ENCODE measurements at places on chromosomes 11 and 22.
A peak's percentile ranks its signal among the peaks of the same experiment; 100 is the strongest.

- no peak for DNase-seq
Measured at GRCh38 chr11:2526808-2527381, 82.1 kb downstream of the KCNQ1 start.

DNA sequence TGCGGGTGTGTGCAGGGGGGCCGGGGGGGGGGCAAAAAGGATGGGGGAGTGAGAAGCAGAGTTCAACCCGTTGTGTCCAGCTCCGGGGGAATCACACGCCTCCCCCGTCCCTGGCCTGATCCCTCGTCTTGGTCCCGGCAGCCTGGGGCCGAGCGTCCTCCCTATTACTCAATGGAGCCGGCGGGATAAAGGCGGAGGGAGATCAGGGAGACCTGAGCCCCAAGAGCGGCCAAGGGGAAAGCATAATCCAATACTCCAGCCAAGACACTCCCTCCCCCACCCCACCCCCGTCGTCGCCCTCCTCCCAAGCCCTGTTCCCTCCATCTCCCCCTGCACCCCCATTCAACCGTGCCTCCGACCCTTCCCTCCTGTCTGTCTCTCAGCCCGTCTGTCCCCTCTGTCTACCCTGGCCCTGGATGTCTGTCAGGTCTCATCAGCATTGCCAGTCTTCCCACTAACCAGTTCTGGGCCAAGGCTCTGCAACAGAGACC, 2.6 kb downstream of the PHOX2A start:
- DNase-seq = no peak

GRCh38 chr11:130781931-130782330, 134.3 kb downstream of the SNX19 start:
- no peak for DNase-seq

- DNase-seq = no peak
Measured at GRCh38 chr11:418343-419247, 3.8 kb upstream of the SIGIRR start.

GRCh38 chr11:124605719-124606118, 5.5 kb upstream of the PANX3 start:
- no peak for DNase-seq

DNA sequence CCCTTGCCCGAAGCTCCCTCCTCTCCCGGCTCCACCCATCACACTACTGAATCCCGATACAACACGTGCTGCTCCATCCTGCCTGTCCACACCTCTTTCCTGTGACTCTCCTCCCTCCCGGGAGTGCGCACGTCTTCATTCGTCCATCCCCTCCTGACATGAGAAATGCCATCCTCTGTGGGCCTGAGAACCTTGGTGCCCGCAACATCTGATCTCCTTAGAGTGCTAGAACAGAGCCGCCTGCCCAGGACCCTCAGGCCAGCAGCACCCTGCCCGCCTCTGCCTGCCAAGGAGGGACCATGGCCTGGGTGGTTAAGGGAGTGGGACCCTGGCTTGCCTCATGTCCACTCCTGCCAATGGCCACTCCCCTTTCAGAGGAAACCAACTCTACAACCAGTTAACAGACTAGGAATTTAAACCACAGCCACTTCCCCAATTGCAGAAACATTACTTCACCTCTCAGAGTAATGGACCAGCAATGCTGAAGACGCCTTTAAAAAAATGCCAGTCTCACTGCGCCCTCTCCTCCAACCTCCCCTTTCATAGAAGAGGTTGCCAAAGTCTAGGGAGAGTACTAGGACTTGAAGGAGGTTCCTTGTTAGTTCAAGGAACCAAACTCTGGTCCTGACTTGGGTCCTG, 466.3 kb downstream of the OPCML start:
- DNase-seq = no peak

DNA sequence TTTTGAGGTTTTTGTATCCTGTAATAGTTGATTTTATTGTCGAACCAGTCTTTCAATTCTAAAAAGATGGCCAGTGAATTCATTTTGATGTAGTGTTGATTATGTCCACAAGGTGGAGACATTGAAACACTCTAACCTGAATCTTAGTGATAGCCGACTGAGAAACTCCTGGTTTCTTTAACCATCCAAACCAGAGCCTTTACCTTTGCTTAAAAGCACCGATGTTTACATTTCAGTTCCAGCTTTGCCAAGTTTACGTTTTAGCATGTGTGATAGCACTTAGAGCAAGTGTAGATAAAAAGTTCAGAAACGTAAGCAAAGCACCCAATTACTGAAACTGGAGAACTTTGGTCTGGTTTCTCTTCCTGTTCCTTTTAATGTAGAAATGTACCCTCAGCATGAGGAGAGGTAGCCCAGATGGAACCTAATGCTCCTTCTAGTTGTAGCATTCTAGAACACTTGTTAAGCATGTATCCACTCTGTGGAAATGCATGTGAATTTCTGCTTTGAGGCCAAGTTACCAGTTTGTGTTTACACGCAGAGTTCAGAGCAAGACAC, 208.6 kb downstream of the DBX1 start:
- DNase-seq = peak; percentile 73

DNA sequence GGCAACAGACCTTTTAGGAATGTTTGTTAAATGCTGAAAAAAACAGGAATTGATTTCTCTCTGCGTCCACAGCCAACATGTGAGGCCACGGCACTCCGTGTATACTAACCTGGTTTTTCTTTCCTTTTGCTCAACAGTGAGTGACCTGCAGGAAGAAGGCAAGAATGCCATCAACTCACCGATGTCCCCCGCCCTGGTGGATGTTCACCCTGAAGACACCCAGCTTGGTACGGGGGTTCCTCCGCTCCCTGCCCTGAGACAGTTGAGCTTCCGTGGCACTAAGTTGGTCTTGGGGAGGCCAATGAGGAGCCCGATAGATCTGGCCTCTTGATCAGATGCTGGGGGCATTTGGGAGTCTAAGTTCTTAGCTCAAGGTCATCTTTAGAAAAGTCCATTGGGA, 69.7 kb downstream of the PARVB start:
- no peak for DNase-seq

DNA sequence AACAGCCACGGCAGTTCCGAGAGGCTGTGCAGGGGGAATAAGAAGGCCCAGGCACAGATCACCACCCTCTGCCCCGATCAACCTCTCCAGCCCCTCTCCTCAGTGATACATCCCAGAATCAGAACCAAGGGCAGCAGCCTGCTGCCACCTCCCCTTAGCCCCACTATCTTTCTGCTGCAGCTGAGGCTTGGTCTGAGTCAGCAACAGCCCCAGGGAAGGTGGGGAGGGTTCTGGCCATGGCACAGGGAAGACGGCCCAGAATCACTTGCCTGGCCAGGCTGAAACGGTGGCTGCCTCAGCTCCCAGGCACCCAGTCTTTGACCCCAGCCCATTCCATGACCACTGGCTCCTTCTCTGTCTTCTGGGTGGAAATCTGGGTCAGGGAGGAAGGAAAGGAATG, 2.3 kb downstream of the CHID1 start:
- DNase-seq = no peak

DNA sequence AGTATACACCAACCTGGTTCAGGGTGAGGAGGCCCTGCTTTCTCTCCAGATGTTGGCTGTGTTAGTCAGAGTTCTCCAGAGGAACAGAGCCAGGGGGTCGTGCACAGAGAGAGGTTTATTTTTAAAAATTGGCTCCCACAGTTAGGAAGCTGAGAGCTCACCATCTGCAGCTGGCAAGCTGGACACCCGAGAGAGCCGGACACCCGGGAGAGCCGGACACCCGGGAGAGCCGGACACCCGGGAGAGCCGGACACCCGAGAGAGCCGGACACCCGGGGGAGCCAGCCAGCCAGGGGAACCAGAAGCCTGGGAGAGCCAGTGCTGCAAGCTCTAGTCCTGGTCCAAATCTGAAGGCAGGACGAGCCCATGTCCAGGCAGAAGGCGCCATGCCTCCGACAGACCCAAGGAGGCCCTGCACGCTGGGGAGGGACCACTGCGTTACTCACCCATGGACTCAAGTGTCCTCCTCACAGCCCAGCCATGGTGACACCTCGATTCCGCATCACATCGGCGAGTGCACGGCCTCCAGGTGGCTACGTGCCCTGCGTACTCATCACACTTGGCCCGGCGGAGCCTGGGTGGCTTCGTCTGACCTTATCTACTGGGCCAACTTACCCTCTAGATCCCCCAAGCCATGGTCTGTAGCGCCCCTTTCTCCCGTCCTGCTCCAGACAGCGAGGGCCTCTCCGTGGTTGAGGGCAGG, 99.0 kb downstream of the BRD1 start:
- no peak for DNase-seq

DNA sequence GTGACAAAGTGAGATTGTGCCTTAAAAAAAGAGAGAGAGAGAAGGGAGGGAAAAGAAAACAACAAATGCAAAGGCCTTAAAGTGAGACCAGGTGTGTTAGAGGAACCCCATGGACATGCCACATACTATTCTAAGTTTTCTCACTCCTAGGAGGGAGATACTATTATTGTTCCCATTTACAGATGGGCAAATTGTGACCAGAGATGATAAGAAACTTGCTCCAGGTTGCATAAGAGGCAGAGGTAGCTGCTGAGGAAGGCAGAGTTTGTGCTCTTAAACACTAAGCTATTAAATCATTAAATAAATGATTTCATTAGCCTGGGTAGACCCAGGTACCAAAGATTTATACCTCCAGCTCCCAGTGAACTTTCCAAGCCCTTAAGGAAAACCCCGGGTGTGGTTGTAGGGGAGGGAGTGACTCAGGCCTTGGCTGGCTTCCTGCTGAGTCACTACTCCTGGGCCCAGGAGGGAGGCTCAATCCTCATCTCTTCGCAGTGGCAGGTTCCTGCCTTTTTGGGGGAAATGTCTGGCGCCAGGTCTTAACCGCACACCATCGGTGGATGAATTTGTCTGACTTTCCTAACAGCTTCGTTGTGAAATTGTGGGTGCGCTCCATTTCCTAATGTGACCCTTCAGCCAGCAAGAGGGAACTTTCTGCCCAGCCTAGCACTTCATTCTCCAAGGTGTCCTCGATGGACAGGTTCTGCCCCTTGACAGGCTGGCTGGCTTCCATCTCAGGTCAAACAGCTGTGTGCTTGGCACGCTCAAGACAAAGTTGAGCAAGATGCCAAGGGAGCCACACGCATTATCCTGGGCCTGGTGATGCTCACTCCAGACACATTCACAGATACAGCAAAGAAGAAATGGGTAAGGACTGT, 33.4 kb upstream of the PTPRJ start:
- DNase-seq = peak; percentile 97

DNA sequence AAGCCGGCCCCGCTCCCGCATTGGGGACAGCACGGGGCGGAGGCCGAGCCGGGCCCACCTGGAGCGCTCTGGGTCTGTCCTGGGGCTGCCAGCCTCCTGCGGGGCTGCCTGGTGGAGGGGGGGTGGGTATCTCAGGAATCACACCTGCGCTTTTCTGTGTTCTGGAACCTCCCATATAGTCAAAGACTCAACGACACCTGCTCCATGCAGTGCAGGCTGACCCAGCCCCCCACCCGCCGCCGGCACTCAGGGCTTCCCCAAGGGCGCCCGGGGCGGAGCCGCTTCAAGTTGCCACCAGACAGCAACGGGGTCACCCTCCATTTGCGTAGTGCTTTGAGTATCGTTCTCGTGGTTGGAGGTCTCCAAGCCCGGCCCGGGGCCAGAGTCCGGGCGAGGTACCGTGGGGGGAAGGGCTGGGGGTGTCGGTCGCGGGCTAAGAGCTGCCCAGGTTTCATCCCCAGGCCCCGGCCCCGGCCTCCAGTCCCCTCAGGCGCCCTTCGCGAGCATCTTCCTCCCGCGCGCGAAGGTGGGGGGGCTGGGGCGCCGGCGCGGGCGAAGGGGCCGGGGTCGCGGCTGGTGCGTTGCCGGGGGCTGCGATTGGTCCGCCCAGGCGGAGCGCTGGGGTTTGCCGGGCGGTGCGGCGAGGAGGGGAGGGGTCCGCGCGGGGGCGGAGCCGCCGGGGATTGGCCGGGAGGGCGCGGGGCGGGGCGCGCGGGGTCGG, 6.6 kb downstream of the TSPAN4 start:
- DNase-seq = peak; percentile 20

DNA sequence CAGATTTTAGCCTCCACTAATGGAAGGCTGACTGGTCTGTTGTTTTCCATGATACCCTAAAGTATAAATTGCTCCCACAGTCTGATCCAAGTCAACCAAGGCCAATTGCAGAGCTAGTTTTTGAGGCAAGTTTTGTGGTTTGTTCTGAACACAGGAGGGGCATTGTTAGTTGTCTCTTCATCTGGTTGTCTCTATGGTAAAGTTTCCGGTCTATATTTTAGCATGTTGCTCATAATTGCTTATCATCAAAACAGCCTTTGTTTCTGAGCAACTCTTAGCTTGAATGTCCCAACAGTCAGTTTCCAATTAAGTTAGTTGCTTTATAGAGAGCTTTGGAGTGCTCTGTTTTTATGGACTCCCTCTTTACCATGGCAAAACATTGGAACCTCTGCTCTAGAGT, 217.6 kb upstream of the CARD18 start:
- no peak for DNase-seq

DNA sequence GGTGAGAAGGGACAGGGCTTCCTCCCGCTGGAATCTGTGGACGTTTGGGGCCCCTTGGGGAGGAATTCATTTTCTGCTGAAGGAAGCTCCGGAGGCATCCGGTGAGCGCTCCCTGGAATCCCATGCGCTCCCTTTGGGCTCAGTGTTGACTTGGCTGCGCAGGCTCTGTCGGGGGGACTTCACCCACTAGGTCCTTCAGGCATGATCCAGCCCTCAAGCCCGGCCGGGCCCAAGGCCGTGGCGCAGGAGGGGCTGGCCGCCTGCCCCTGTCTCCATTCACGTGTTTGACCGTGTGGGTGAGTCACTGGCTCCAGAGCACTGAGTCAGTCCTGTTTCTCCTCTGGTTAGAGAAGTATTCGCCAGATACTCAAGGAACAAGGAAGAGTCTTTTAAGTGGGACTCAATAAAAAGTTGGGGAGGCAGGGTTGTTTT, 1.4 kb downstream of the CTTN start:
- DNase-seq = no peak

- DNase-seq = no peak
Measured at GRCh38 chr11:76889411-76889975, 28.8 kb downstream of the ACER3 start.

DNA sequence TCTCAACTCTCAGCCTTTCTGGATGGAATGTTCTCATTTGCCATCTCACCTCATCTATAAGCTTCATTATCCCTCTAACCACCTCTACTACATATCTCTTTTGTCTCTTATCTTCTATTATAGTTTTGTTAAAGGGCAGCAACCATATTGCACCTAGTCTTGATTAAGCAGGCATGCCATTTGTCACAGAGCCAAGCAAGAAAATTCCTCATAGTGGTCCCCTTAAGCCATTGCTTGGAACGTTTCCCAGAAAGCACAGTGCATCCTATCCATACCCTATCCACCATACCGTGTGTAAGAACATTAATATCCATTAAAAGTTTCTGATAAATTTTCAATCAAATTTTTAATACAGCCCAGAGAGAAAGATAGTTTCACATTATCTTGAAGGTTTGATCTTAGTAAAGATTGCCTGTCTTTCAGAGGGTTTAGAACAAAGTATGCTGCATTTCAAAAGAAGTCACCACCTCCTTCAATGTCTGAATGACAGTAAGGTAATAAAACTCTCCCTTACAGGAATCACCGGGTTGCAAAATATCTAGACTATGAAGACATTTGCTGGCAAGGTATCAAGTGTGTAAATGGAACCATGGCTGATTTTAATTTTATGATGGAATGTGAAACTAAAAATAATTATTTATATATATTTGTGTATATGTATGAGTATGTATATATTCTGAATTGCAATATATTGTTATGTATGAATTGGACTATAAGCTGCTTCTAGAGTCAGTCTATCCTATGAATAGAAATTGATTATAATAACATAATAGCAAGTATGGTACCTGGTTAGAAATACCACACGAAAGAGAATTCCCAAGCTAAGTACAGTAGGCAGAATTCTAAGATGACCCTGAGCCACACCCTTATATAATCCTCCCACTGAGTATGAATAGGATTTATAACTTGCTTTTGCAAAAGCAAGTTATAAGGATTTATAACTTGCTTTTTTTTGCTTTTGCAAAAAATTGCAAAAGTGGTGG, 1296.3 kb downstream of the LRRC4C start:
- DNase-seq = peak; percentile 21

Measured in DMS79 treated with DMSO at 0.1 percent for 48 hours (cell line).